Tibial artery (tissue), 4 donors: ENCODE measurements at places on chromosomes 5 and 9.

DNA sequence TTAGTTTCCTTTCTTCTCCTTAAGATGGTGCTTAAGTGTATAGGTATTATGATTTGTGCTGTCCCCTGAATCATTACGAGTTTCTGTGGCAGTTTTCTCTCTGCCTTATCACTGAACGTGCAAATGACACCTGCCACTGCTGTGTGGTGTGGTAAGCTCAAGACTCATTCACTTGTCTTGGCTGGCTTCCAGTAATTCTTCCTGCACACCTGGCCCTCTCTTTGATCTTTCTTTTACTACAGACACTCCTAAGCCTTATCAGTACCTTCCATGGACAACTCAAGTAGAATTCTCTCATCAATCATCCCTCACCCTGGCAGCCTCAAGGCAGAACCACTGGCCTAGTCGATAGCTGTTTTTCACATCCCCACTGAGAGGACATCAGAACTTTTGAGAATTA lies 82.6 kb upstream of the ADAMTS19 start:
- no peak for DNase-seq

DNA sequence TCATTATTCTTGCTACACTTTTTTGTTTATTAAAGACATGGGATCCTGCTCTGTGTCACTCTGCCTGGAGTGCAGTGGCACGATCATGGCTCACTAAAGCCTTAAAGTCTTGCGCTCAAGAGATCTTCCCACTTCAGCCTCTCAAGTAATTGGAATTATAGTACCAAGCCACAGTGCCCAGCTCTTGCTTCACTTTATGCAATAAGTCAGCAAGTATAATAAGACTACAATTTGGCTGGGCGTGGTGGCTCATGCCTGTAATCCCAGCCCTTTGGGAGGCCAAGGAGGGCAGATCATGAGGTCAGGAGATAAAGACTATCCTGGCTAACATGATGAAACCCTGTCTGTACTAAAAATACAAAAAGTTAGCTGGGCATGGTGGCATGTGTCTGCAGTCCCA lies 5.9 kb downstream of the C9orf153 start:
- DNase-seq: no peak

- no peak for DNase-seq
These were observed 38.6 kb downstream of the EXOSC2 start for GRCh38 chr9:130732136-130732535.

- no peak for DNase-seq
These were observed 97.8 kb downstream of the C5orf15 start for GRCh38 chr5:133870661-133871060.

- DNase-seq: no peak
These were observed 205.6 kb upstream of the ZNF608 start for GRCh38 chr5:124952079-124952478.

DNA sequence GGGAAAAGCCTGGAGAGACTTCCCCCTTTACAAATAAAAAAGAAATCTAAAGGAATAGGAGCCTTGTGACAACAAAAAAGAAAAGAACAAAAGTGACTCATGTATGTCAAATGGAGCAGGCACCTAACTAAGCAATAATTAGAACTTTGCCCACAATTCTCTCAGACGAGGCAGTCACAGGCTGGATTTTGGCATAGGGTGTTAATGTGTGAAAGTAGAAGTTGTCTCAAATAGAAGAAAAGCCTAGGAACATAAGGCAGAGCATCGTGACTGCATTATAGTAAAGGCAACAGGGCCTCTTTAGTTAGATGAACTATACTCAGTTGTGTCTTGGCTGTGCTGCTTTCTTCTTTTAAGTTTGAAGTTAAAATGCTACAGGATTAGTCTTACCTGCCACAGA lies 219.9 kb upstream of the TMEM161B start:
- no peak for DNase-seq

GRCh38 chr5:134177369-134178095 lies 782 bp upstream of the SKP1 start:
- no peak for DNase-seq

DNA sequence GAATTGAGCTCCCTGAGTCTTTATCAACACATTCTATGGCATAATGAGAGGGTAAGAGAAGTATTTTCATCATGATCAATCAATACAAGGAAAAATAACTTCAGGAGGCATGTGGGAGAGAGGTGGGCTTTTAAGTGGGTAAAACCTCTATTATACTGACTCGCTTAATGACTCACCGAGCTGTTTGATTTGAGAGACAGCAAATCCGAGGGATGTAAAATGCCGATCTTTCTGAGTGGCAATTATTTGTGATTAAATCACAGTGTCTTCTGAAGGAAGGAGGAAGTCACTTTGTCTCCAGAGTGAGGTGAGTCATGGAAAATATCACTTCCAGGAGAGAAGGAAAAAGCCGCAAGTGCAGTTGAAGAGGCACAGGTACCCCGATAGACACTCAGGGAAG lies 320.4 kb downstream of the DRD1 start:
- no peak for DNase-seq

- DNase-seq: no peak
These were observed 346.7 kb upstream of the KLF9 start for GRCh38 chr9:70761139-70761670.

DNA sequence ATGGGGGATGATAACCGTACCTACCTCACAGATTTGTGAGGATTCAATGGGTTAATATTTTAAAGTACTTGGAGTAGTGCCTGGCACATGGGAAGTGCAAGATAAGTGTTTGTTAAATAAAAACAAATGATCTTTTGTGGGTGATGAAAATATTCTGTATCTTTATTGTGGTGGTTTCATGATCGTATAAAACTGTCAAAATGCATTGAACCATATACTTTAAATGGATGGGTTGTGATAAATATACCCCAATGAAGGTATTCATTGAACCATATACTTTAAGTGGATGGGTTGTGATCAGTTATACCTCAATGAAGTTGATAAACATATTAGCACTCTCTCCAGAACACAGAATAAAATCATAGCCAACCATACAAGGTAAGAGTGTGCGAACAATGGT lies 234.5 kb downstream of the CRB2 start:
- no peak for DNase-seq

GRCh38 chr5:155649666-155650065 lies 636.1 kb downstream of the KIF4B start:
- DNase-seq: no peak
